T-helper 22 cell (primary cell): ENCODE measurements at places on chromosomes 1 and 21.

DNA sequence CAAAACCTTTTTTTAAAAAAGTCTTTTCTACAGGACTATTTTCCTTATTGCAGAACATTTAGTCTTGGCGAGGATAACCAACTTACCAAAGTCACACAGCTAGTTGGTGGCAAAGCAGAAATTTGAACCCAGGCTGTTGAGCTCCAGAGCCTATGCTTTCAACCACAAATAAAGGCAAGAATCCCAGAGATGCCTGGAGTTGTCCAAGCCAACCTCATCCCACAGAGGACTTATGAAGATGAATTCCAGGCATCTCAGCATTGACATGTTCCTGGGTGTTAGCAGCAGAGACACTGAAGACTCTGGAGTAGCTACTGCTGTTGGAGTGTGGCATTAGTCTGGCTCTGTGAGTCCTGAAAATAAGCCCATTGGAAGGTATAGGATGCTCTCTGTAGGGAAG is 287.6 kb upstream of the C1orf105 start:
- no peak for DNase-seq

- no peak for DNase-seq
Measured at GRCh38 chr1:182367926-182368325, 23.7 kb downstream of the GLUL start.

DNA sequence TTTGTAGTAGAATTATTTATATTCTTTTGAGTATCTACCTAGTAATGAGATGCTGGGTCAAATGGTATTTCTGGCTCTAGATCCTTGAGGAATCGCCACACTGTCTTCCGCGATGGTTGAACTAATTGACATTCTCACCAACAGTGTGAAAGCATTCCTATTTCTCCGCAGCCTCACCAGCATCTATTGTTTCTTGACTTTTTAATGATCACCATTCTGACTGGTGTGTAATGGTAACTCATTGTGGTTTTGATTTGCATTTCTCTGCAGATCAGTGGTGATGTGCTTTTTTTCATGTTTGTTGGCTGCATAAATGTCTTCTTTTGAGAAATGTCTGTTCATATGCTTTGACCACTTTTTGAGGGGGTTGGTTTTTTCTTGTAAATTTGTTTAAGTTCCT is 15.3 kb upstream of the IL23R start:
- no peak for DNase-seq

DNA sequence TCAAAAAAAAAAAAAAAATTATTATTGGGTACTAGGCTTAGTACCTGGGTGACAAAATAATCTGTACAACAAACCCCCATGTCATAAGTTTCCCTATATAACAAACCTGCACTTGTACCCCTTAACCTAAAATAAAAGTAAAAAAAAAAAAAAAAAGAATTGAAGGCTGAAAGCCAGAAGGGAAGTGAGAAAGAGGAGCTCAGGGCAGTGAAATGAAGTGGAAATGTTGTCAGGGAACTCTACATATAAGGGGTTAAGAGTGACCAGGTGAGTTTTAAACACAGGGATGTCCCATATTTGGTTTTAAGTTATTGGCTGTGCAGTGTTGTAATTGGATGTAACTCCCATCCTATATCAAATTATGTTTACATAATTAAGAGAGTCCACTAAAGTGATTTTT is 85.7 kb upstream of the ABCD3 start:
- no peak for DNase-seq

DNA sequence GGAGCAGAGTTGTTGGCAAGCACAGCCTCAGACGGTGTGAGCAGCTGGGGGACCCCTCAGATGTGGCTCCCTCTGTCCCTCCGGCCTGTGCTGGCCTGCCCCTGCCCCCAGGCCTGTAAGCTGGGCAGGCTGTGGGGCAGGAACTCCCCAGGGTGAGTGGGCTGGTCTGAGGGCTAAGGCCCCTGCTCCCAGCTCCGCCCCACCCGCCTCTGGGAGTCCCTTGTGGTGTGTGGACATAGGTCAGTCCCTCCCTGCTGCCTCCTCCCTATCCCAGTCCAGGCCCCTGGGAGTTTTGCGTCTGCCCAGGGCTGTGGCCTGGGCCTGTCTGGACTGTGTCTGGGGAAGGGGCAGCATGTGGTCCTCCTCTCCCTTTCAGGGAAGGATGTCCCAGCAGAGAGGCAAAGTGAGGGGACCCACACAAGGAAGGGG is 3.6 kb upstream of the VWA1 start:
- DNase-seq, result no peak

DNA sequence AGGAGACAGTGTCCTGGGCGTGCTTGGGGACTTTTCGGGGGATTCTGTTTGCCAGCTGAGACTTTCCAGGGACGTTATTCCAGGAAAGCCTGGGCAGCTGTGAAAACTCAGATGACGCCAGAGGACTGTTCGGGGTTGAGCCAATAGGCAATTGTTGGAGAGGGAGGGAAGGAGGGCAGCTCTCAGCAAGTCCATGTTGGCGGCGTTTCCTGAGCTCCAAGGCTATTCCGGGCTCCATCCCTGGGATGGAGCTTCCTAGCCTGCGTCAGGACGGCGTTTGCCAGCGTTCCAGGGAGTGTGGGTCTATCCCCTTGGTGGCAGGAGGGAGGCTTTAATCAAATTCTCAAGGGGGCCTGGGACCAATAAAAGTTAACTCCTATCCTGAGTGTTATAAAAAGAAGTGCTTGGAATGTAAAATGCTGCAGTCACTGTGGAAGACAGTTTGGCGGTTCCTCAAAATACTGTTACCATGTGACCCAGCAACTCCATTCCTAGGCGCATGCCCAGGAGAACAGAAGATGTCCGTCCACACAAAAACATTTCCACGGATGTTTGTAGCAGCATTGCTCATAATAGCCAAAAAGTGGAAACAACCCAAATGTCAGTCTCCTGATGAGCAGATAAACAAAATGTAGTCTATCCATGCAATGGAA is 15.2 kb downstream of the SLC27A3 start:
- no peak for DNase-seq

DNA sequence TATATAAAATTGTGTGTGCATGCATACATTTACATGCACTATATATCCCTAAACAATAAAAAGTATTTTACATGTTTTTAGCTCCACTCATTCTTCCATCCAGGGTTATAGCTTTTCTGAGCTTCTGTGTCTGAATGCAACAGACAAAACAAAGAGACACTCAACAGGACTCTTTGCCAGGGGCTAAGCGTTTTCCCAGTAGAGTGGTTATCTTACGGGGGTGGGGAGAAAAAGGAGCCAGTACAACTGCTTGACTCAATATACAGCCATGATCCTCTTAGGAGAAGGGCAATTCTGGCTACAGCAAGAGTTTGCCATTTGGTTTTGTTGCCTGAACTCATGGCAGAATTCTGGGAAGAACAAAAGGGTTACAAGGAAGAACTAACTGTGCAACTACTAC is 14.6 kb upstream of the PPP2R5A start:
- DNase-seq, result no peak

DNA sequence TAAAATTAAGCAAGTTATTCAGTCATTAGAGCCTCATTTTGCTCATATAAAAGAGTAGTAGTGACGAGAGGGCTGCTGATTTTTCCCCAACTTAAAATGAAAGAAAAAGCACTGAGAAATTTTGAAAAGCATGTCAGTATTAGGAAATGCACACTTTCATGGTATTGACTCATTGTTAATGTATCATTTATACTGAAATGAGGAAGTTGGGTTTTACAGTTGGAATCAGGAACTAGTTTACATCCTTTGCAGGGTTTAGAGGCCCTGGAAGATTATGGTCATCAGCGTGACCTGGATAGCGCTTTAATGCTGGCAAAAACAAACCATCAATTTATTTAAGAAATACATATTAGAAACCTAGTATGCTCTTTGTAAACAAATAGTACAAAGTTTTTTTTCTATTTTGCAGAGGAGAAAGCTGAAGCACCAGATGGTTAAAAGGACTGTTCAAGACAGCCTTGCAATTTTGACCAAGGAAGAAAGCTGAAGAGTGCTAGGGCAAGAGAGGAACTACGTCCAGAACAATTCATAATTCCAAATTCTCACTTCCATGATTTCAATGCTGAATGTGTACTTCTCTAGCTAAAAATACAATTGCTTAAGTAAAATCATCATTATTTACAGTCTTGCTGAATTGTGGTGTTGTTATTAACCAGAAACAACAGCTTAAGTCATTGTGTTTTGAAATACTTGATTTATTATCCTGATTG is 94.8 kb upstream of the SGIP1 start:
- no peak for DNase-seq

DNA sequence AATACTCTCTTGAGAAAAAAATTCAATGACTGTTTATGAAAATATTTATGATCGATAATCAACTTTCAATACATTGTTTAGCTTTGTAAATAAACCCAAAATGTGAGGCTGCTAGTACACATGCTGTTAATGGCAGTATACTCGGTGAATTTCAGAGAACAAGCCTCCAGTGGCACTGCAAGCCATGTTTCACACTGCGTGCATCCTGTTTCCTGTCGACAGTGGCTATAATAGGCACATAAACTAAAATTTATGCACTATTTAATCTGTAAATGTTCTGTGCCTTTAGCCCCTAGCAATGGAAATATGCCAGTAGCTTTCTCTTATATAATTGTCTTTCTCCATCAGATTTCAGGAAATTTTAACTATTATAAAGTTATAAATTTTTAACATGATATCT is 26.3 kb upstream of the RGS18 start:
- no peak for DNase-seq

- DNase-seq, result no peak
Measured at GRCh38 chr1:198904321-198904720, 265.5 kb downstream of the PTPRC start.

- no peak for DNase-seq
Measured at GRCh38 chr1:229347528-229347927, 4.7 kb upstream of the CCSAP start.

GRCh38 chr1:23825762-23826522 is 713 bp upstream of the HMGCL start:
- no peak for DNase-seq

DNA sequence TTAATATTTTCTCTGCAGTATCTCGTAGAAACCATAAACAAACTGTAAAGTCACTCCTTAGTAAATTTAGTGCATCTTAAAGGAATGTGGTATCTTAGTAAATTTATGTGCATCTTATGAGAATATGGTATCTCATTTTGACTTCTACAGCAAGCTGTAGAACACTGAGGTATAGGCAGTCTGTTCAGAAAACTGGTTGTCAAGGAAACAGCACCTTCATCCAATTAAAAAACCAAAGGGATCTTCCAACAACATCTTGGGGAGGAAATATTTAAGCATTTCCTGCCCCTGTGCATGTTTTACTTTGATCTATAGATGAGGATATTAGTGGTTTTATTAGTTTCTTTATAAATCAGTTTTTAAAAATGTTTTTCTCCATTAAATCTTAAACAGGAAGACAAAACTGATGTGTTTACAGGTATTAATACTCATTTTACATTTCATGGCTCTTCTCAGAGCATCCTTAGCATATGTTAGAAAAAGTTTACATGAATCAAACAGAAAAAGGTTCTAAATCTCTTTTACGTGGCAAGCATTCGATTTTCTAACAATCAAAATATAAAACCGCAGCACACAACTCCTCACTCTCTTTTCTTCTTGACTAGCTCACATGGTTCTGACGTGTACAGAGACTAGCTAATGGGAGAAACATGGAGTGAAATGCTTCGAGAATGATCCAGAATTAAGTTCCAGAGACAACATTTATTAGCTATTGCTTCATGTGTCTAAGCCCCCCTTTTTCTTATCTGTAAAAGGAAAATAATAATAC is 668.8 kb downstream of the PTPRC start:
- no peak for DNase-seq

DNA sequence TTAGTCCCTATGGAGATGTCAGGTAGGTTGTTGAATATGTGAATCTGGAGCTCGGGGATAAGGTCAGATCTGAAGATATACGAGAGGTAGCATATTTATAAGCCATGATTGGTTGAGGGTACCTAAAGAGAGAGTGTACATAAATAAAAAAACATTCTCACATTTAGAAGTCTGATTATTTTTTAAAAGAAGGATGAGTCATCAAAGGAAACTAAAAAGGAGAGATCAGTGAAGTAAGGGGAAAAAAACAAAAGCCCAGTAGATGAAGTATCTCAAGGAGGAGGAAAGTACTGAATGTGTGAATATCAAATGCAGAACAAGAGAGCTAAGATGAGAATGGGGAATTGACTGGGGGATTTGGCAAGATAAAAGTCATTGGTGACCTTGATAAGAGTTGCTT is 15.7 kb upstream of the ANGPTL1 start:
- DNase-seq, result no peak

DNA sequence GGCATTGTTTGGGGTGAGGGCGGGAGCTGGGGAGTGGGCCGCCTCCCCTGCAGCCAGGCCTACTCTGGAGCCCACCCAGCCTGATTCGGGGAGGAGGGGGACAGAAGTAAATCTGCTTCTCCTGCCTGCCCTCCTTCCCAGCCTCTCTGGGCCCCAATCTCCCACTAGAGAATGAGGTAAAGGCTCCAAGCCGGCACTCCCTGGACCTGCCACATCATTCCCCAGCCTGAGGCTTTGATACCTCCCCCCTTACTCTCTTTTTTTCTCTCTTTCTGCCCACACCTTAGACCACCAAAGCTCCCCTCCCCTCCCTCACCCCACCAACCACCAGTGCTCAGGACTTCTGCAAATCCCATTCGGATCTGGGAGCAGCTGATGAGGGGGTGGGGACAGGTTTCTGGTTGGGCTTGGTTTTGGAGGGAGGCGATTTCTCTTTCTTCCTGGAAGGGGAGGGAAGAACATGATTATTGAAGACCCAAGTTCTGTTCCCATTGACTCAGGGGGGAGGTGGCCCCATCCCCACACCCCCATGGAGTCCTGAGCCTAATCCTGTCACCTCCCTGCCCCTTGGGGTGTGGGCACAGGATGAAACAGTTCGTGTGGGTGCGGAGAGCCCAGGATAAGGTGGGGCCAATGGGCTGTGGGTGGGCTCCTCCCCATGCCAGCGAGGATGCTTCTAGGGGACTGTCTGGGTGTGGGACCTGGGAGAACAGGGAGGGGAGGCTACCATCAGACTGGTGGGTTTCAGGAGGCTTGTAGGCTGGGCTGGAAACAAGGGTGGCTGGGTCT is 1.3 kb downstream of the MAP7D1 start:
- DNase-seq, result no peak

DNA sequence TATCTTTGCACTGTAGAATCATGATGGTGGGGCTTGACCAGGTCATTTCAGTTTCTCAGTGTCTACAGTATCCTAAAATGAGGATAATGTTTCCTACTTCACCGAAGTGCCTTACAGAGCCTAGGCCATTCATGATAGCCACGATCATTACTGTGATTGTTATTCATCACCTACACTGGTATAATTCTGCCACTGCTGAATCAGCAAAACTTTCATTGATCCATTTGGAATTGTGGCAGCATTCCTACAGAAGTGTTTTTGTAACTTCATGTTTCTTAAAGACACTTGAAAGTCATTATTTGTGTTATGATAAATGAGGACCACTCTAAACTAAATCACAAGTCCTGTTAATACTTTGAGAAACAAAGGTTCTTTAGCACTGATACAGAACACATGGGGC is 6.0 kb upstream of the PLPPR5 start:
- DNase-seq, result no peak
